ENCODE measurements at places on chromosomes 3 and 15.

DNA sequence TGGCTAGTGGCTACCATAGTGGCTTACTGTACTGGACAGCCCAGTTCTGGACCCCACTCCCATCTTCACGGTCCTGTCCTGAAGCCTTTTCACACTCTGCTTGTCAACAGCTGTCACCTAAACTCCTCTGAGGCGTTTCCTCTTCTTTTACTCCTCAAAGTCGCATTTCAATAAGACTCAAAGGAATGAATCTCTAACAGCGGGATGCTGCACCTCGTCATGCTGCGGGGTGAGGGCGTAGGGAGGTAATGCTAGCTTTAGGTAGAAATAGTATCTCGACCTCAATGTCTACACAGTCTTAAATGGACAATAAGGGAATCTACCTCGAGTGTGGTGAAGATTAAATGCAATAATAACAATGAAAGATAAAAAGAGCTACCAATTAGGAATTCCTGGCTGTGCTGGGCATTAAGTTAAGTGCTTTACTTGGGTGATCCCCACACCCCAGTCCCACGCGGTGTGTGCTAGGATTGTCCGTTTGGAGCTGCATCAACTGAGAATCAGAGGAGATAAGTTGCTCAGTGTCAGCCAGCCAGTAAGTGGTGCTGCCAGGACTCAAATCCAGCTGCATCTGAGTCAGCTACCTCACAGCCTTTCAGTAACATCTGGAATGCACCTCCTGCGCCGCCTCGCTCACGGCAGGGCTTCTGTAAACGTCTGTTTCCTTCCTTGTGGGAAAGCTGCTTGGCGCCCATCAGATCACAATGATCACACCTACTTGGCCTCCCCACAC lies 14.0 kb downstream of the PLA2G4D start:
- no peak for DNase-seq

DNA sequence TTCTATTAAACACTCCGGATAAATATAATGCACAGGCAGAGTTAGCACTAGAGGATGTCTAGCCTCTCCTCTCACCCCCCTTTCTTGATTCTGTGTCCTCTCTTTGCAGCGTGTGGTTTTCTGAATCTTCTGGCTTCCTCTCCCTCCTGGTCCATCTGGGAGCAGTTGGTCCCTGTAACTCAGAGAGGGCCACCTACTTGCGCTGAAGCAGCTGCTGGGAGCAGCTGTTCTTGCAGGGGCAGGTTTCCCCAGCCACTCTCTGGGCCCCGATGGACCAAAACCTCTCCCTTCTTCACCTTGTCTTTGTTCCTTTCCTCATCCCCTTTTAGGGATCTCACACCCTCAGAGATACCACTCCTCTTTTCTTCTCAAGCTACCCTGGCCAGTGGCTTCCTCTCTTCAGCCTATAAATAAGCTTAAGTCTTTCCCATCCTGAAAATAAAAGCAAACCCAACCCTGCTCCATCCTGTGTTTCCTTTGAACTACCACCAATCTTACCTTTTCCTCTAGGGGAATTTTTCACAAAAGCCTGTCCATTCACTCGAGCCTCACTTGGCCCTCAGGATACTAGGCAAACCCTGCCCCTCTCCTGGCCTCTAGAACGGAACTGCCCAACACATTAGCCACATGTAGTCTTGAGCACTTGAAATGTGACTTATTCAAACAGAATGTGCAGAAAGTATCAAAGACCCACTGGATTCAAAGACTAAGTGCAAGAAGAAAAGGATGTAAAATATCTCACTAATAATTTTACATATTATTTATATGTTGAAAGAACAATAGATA lies 59.7 kb downstream of the STARD5 start:
- no peak for DNase-seq

- DNase-seq, result no peak
Measured at GRCh38 chr3:64104691-64105111, 81.4 kb upstream of the PSMD6 start.

DNA sequence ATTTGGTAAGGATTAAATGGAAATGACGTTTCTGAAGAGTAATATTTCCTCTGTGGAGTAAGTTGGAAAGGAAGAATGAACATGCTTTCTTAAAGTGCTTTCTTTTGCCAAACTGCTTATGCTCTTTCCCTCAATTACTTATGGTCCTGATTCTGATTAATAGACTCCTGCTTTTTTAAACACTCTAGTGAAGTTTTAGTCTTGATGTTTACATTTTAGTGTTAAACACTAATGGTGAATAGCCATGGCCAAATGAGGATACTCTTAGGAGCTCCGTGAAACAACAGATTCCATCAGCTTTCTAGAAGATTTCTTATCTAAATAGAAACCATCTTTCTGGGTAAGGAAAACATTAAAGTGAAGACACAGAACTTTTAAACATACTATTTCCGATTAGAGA lies 117.6 kb downstream of the P3H2 start:
- DNase-seq, result no peak

DNA sequence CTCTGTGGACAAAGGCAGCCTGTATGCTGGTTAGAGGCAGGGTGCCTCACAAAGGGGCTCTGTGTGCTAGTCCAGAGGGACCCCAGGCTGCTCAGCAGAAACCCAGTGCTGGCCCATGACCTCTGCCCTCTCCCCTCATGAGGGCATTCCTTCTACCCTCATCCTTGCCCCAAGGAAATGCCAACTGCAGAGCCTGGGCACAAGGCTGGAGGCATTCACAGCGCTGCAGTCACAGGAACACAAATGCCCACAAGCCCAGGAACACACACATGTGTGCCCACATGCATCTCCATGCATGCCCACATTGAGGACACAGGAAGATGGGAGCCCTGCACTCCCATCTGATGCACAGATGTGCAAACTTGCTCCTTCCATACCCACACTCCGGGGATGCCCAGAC lies 3.8 kb downstream of the INKA1 start:
- DNase-seq, result no peak

- DNase-seq, result no peak
Measured at GRCh38 chr15:71691458-71692417, 118.6 kb upstream of the NR2E3 start.

- DNase-seq, result no peak
Measured at GRCh38 chr3:57627976-57628375, 30.8 kb upstream of the ARF4 start.

GRCh38 chr15:66288551-66289185 lies 4.7 kb upstream of the DIS3L start:
- DNase-seq, result no peak

GRCh38 chr15:68224546-68225250 lies 4.8 kb downstream of the CLN6 start:
- no peak for DNase-seq

GRCh38 chr3:37559461-37559860 lies 302.2 kb upstream of the CTDSPL start:
- no peak for DNase-seq

GRCh38 chr3:192896208-192896607 lies 21.4 kb downstream of the MB21D2 start:
- no peak for DNase-seq

DNA sequence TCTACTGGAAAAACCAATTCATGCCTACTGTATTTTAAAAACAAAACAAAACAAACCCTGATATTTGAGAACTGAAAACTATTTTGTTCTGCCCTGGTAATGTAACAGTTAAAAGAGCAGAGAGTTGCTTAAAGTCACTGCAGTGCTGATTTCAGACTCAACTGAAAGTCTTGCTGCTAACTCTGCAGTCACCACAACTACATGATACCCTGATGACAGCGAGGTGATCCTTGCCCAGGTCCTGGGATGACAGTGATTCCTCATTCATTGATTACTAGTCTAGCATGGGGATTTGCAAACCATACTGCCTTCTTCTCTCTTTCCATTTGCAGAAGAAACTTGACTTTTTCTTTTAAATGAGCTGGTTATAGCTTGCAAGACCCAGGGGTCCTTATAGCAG lies 67.5 kb downstream of the MME start:
- no peak for DNase-seq

DNA sequence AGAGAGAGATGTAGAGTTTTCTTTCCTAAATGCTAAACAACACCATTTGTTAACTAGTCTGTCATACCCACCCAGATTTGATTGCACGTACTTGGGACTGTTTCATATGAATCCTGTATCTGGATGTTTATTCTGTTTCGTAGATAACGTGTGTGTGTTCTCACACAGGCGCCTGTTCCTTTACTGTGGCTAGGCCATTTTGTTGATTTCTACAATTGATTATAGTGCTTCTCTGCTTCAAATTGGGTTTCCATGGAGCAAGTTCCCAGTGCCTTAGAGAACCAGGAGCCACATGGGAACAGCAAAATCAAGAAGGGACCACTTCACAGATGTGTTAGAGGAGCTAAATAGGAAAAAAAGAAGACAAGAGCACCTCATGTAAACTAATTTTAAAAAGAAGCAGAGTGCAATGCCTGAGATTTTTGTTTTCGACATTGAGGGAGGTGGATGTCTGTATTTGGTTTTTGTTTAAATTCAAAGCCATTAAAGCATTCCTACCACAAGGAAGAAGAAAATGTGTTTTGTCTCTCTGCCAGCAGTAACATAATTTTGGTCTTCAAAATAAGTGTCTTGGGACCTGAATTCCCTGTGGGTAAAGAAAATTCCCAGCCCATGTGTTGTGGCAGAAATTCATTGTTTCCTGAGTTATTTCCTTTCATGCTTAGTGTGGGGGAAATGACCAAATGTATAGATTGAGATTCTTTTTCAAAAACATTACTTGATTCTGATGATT lies 424.0 kb upstream of the C2CD4B start:
- no peak for DNase-seq

DNA sequence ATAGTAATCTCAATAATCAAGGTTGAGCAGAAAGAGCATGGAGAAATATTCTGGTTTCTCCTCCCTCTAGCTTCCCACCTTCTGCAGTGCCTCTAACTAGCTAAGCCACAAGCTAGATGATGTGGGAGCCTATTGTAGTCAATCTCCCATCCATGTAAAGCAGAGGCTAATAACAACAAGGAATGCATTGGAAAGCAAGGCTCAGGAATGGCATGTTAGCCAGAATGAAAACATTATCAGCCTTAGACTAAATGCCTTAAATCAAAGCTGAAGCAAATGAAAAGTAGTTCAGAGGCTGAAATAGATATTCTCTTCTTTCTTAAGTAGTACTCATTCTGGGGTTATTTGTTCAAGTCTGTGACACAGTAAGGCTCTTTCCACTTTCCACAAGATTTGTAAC lies 350.3 kb upstream of the DPPA4 start:
- no peak for DNase-seq

All from stimulated activated CD4-positive, alpha-beta T cell treated with anti-CD3 and anti-CD28 coated beads, TNF-alpha, amount 100 ng/mL, for 1 hour (primary cell).